ENCODE measurements at places on chromosomes 4 and X. TPM values are rescaled to one million over a fixed set of nuclear protein-coding genes. Genes with fewer than 3 reads are reported as not detected.

The RGN gene
- 0.56 TPM for total RNA-seq

The SEPTIN6 gene
- 16.1 TPM for total RNA-seq

The CXCL11 gene
- 2.6 TPM for total RNA-seq

The EDA gene
- 2.5 TPM for total RNA-seq

The NLGN4X gene
- total RNA-seq = not detected

The TRIM75 gene
- not detected for total RNA-seq

The ODAPH gene
- not detected for total RNA-seq

DNA sequence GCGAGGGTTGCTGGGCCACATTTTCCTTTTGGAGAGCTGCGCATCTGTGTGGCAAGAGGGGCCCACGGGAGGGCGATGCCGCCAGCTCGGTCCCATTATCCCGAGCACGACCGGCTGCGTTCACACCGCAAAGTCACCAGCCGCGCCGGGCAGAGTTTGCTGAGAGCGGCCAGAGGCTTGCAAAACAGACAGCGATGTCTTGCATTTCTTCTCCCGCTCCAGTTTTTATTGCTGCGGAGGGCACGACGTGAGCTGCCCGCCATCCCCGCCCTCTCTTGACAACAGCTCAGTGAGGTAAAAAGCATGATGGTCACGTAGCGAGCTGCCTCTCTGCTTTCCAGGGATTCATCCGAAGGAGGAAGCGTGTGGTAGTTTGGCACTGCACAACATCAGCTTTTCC, 102.1 kb upstream of the TENM3 start:
- DNase-seq = no peak

DNA sequence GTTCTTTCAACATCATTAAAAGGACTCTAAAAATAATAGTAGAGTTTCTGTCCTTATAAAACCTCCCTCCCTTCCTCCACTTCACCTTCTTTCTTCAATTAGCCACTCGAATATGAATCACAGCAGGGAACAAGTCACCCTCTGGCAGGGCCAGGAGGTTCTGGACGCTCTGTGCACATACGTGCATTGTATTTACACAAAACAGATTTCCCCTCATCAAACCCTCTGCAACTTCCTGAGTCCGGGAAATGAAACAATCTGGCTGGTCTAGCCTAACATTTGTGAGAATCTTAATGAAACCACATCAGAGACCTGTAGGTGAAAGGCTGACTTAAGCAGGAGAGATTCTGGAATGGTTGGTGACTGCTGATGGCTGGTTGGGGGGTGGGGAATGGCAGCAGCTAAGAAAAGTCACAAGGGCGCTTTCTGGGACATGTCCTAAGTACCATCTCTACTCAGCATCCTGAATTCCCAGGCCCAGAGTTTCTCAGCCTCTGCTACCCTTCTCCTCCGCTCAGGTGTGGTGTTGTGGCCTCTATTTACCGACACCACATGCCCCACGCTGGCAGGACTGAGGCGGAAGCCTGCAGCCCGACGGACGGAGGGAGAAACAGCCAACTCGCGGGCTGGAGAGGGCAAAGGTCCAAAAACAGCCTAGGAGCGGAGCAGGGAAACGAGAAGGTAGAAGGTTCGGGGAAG, 1.0 kb downstream of the ZDHHC9 start:
- DNase-seq = no peak

- no peak for DNase-seq
These were observed 44.7 kb downstream of the MAGEB17 start for GRCh38 chrX:16212024-16212423.

- DNase-seq = no peak
These were observed 175.6 kb upstream of the GPC4 start for GRCh38 chrX:133590703-133591505.

- peak; percentile 39 for DNase-seq
These were observed at the start of gene TMEM33 for GRCh38 chr4:41934901-41935651. TMEM33 (plus strand) TSS chr4:41935429; CDS start chr4:41935485, 56 bp downstream.

Data from pulmonary artery endothelial cell (primary cell).